ENCODE measurements at places on chromosomes 16 and 17.
A peak's percentile ranks its signal among the peaks of the same experiment; 100 is the strongest.

GRCh38 chr17:18992454-18993130 is 12.0 kb downstream of the FAM83G start:
- DNase-seq = no peak

- no peak for DNase-seq
Measured at GRCh38 chr17:40366076-40366860, 1.7 kb upstream of the GJD3 start.

DNA sequence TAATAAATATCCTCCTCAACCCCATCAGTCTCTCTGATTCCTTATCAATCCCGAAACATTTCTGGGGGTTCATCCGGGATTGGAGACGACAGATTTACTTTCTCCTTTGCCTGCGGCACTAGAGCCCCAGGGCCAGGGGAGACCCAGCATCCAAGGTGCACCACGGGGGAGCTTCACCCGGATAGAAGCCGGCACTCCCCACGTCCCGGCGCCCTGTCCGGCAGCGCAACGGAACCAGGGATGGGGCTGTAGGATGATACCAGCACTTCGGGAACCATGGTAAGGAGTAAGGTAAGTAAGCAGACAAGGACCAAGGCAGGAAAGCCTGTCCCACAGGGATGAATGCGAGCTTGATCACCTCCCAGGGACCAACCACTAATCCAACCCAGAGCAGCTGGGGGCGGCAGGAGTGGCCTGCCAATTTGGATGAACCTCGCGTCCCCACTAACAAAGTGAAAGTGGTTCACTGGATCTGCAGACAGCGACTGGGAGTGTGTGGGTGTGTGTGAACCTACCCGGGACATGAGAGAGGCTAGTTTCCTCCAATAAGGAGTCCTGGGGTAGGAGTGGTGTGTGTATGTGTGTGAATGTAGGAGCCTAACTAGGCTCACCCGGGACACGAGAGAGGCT is 11.9 kb downstream of the POLR3K start:
- DNase-seq = no peak

- DNase-seq = no peak
Measured at GRCh38 chr17:13728781-13729180, 127.1 kb upstream of the HS3ST3A1 start.

GRCh38 chr17:82234211-82235055 is 5.6 kb downstream of the SLC16A3 start:
- DNase-seq = no peak

DNA sequence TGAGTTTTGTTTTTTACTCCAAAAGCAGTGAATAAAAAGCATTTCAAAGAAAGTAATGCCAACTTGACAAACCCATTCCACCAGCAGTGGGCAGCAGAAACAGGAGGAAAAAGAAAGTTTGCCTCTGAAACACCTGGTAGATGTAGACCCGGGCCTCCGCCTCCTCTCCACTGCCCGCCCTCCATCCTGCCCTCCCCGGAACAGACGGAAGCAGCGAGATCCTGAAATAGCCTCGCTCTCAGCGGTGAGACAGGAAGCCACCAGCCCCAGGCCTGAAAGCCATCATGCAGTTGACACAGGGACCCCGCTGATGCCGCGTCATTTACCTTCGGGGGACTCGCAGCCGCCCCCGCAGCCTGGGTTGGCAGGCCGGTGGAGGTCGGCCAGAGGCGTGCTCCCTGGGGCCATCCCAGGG is 67.8 kb downstream of the C16orf78 start:
- peak; percentile 73 for DNase-seq

DNA sequence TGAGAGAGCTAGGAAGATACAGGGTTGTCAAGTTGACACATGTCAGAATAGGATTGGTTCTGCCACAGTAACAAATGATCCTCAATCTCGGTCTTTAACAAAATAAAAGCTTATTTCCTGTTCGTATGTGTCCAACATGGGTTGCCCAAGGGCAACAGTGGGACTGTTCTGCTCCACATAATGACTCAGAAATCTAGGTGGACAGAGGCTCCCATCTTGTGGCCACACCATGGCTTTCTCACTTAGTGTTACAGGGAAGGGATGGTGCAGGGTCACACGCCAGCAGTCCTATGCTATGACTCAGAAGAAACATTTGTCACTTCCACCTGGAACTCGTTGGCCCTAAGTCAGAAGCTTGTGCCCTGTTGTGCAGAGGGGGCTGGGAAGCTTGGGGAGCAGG is 364.9 kb downstream of the SNX29 start:
- DNase-seq = no peak

DNA sequence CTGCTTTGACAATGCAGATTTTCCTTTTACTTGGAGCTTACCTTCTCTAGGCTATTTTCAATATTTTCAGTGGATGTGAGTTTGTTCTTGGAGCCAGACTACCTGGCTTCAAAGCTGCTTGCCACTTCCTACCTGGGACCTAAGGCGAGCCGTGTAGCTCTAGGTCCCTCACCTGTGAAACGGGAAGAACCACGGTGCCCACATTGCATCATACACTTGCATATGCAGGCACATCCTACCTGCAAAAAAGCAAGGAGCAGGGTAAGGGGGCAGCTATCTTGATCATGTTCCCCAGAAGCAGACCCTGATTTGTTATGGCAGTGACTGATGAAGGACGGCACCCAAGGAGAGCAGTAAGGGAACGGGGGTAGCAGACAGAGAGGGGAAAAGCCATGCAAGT is 27.0 kb upstream of the MPRIP start:
- DNase-seq = no peak

- peak; percentile 32 for DNase-seq
Measured at GRCh38 chr16:85114909-85115567, 2.8 kb upstream of the CIBAR2 start.

GRCh38 chr16:85601730-85602401 is 11.3 kb upstream of the GSE1 start:
- DNase-seq = no peak

GRCh38 chr16:86995456-86995855 is 321.7 kb downstream of the C16orf95 start:
- no peak for DNase-seq

DNA sequence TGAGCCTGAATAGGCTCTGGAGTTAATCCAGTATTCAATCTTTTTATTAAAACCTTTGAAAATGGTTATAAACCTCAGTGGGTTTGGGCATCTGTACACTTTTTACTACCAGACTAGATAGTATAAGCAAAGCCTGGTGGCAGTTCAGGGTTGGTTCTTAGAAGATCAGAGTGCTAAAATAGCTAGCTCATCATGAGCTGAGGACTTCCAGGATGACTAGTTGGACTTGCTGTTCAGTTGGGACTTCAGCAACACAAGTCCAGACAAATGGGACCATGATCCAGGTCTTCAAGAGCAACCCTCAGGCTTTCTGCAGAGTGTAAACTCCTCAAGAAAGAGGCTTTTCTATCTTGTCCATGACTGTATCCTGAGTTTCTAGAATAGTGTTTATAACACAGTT is 1.2 kb upstream of the ZNF19 start:
- DNase-seq = no peak

GRCh38 chr17:2028234-2028614 is 1.7 kb upstream of the DPH1 start:
- DNase-seq = no peak

GRCh38 chr16:89174055-89174827 is 2.7 kb downstream of the CDH15 start:
- DNase-seq = no peak

- DNase-seq = no peak
Measured at GRCh38 chr17:48048384-48049126, 396 bp downstream of the NFE2L1 start.

GRCh38 chr16:69775563-69775962 is 13.4 kb downstream of the WWP2 start:
- no peak for DNase-seq

DNA sequence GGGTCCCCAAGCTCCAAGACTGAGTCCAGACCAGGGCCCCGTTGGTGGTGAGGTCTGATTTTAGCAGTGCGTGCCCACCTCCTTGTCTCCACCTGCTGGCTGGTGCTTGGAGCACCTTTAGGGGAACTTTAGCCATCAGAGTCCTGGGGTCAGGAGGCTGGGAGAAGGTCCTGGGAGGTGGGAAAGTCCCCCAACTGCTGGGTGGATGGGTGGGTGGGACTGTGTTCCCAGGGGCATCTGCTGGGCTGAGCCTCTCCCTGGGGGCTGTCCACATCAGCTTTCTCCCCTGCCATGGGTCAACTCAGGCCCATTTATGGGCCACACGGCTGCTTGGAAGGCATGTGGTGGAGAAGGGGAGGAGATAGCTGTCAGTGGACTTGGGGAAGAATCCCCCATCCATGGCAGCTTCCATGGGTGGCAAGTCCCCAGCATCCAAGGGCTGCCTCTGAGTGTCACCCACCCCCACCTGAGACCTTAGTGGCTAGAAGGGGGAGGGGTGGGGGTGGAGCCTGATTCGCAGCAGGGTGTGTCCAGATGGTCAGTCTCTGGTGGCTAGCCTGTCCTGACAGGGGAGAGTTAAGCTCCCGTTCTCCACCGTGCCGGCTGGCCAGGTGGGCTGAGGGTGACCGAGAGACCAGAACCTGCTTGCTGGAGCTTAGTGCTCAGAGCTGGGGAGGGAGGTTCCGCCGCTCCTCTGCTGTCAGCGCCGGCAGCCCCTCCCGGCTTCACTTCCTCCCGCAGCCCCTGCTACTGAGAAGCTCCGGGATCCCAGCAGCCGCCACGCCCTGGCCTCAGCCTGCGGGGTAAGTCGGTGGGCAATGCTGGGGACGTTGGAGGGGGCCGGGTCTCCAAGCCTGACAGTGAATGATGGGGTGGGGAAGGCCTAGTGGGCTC is at the start of gene TRPV2:
Gene TRPV2, plus strand, starts transcription at position 541 of the 894 bp plus-strand sequence. CDS start 2,098 bp downstream, outside the sequence.
- DNase-seq = peak; percentile 40

DNA sequence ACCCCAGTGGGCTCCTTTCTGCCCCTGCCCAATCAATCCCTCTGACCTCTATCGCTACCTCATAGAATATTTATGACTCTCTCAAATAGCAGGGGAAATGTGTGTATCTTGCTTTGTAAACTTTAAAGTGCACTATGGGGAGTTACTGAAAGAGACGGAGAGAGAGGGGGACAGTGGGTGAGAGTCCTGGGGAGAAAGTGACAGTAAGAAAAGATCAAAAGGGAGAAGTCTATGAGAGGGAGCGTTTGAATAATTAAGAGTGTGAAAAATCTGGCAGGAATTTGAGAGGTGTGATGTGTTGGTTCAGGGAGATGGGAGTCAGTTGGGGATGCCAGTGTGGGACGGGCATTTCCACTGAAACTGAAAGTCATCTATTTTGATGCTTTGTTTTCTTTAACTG is 32.6 kb downstream of the USP43 start:
- DNase-seq = no peak

DNA sequence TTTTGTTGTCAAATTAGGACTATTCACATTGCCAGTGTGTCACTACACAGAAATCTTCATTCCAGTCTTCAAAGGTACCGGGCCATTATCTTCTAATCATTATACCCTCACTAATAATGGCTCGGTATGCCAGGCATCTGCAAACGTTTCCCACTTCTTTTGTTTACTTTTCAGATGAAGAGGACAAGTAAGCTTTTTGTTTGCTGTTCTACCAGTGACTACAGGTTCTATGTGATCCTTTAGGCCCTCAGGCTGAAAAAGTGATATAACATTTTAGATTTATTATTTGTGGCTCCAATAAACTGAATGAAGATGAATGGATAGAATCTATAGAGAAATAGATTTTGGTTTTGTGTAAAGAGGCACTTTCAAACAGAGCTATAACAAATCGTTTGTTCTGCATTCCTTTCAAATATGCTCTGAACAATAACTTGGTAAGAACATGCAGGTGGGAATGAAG is 403 bp upstream of the KRTAP3-1 start:
- no peak for DNase-seq

DNA sequence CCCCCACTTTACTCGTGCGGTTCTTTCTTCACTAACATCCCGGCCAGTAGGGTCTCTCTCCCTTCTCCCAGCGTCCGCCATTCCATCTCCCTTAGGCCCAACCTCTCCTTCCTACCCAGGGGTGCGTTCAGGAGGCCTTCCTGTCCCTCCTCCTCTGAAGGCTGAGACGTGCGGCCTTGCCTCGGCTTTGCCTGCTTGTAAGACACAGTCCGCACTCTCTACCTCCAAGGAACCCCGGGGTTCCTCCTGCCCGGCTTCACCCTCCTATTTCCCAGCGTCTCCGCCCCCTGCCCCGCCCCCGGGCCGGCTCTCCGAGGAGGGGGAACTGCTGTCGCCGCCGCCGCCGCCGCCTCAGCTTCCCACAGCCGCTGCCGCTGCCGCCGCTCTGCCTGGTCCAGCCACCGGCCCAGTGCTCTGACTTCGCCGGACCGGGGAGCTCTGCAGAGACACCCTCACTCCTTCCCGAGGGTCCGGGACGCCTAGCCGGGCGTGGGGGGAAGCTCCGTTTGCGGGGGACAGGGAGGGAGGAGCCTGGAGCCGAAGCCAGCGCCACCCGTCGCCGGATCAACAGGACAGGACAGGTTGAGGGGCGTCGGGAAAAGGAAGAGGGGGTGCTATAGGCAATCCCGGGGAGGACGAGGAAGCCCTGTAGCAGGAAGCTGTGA is 1.2 kb upstream of the FGF11 start:
- peak; percentile 51 for DNase-seq

GRCh38 chr17:10292057-10292937 is 80.5 kb downstream of the MYH13 start:
- DNase-seq = no peak

- DNase-seq = no peak
Measured at GRCh38 chr17:67379251-67379630, 2.2 kb downstream of the PITPNC1 start.

GRCh38 chr16:4414187-4414917 is 2.0 kb downstream of the CORO7 start:
- DNase-seq = peak; percentile 79

- no peak for DNase-seq
Measured at GRCh38 chr17:34850964-34851363, 110.3 kb downstream of the CCT6B start.

DNA sequence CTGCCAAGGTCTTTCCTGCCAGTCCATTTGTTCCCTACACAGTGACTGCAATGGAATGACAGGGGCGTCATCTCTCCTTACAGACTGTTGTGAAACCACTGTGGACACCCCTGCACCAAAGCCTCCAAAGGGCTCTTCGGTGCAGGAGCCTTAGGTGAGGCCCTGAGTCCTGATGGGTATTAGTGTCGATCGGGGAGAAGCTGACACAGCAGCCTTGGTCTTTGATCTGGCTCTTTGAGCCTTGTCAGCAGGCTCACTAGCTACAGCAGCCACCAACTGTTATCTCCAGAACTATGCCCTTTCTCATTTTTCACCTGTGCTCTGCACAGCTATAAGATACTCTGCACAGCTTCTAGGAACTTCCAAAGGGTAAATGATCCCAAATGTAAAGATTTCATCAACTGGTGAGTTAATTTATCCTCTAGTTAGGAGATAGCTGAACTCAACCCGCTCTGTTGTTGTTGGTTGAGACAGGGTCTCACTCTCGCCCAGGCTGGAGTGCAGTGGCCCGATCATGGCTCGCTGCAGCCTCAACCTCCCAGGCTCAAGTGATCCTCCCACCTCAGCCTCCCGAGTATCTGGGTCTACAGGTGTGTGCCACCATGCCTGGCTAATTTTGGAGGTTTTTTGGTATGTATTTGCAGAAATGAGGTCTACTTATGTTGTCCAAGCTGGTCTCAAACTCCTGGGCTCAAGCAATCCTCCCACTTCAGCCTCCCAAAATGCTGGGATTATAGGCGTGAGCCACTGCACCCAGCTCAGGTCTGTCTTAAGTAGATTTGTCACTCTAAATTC is 19.7 kb downstream of the G6PC1 start:
- DNase-seq = no peak

Data from T-cell (primary cell).